NCI-H1930 (cell line): ENCODE measurements at places on chromosomes 3 and 15.

DNA sequence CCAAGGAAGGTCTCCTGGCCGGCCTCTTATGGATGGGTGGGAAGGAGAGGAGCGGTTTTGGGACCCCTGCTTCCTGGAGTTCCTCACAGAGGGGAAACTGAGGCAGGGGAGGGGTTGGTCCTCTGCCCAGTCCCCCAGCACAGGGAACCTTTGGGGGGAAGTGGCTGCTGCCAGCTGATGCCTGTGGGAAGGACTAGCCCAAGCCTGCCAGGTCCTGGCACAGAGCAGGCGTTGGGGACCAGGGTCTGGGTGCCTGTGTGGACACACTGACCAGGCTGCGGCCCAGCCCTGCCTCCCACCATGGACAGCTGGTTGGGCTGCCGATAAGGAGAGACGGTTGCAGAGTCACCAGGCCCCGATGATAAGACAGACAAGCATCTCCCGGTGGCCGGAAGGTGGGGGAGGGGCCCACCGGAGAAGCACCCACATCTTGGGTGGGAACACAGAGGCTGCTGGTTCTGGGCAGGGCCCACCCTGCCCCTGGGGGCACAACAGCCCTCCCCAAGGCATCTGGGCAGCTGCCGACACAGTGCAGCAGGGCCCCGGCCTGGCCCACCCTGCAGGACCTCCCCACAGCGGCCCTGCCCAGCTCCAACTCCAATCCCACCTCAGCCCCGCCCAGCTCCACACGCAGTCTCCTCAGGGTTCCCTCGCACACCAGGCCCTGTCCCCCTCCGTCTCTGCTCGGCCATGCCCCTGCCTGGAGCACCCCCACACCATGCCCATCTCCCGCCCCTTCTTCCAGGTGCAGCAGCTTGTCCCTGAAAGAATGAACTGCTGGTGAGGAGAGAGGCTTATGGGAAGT is 50.7 kb downstream of the DNAJB8 start:
- no peak for DNase-seq

DNA sequence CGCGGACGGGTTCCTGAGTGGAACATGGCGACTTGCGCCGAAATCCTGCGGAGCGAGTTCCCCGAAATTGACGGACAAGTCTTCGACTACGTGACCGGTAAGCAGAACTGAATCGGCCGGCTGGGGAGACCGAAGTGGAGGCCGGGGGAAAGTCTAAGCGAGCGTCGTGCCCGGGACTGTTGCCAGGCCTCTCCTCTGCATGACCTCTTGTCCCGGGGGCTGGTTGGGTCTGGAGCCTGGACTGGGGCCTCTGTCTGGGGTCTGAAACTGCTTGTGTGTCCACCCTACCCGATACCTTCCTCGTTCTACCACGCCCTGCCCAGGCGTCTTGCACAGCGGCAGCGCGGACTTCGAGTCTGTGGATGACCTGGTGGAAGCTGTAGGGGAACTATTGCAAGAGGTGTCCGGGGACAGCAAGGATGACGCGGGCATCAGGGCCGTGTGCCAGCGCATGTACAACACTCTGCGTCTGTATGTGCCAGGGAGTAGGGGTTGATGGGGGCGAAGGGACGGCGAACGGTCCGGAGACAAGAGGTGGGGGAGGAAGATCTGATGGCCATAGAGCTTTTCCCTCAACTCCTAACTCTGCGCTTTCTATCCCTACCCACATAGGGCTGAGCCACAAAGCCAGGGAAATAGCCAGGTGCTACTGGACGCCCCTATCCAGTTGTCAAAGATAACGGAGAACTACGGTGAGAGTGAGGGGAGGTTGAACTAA is at the start of gene ABCF3:
TSS of gene ABCF3 (plus strand) at position 16 of the 718 bp plus-strand sequence. CDS start at position 25, 9 bp downstream.
- no peak for DNase-seq

- no peak for DNase-seq
Measured at GRCh38 chr15:39199076-39199475, 381.8 kb upstream of the THBS1 start.

DNA sequence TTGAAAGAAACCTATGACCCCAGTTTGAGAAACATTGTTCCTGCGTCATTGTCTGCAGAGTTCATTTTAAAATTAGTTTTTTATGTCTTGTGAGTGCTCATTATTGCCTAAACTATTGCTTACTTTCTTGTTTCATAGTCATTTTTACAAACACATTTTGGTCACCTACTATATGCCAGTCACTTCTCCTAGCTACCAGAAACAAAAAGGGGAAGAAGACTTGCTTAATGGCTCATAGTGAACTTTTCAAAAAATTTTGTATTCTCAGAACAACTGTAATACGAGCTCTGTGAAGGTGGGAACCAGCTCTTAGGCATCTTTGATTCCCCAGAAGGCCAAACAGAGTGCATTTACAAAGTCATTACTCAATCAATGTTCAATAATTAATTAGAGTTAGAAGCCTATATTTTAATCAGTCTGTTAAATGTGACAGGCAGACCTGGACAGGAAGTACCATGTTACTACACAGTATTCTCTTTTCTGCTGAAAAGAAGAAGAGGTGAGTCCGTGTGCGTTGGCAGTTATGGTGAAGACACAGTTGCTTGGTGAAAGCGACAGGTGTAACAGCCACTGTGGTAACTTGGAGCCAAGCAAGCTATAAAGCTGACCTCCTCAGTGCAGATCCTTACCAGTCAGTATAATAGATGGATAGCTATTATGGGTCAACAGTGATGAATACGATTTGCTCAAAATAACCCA is 46.6 kb downstream of the DPPA2 start:
- DNase-seq, result no peak

DNA sequence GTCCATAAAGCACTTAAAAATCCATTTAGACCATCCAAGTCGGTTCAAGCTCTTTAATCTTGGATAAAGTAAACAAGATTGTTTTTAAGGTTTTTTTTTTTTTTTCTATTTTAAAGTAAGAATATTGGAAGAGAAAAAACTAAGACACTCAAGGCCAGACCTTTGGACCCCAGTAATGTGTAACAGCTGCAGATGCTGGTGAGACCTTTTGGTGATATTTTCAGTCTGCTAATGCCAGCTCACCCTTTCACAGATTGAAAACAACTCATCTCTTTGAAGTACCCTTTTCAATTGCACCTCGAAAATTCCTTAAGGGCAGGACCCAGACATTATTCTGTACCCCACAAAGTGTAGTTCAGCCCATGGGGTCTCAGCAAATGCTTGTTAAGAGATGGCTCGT is 260.7 kb upstream of the CTNNB1 start:
- DNase-seq, result no peak

DNA sequence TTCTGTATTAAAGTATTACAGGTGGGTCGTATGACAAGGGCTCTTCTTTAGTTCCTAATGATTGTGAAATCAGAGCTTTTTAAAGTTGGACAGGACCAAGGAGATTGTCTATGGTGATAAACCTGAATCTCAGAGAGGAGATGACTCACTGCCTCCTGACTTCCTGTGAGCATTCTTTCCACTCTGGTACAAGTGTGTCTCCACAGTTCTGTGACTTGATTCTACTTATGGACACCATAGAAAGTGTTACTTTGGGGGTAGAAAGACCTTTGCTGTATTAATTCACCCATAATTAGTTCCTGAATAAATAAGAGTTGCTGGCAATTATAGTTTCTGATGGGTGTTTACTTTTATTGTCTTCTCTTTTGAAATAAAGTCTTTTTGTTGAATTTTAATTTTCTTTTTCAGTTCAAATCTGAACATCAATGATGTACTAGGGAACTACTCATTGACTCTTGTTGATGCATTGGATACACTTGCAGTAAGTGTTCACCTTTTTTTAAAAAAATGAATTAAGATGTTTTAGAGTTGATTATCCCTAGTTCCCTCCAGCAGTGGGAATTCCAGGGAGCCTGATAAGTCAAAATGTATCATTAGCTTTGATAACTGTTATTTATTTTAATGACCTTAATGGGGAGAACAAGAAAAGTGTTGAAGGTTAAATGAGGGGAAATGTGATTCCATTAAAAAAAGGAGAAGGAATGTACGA is 7.4 kb downstream of the EDEM1 start:
- no peak for DNase-seq
